ENCODE measurements at places on chromosomes 13 and 19.

DNA sequence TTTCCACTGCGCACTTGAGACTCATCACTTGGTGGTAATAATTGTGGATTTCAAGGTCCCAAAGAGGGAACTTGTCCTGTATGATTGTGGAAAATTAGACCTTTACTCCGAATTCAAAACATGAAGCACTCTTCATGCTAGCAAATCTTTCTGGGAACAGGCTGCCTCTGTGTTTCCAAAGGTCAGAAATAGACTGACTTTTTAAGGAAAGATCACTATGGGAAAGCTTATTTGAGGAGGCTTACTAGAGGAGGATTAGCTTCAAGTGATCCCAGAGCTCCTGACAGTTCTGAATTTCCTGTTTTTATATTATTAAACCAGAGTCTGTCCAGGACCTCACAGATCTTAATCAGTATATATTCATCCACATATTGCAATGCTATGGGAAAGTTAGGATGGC, 5.5 kb downstream of the WDFY2 start:
- no peak for DNase-seq

DNA sequence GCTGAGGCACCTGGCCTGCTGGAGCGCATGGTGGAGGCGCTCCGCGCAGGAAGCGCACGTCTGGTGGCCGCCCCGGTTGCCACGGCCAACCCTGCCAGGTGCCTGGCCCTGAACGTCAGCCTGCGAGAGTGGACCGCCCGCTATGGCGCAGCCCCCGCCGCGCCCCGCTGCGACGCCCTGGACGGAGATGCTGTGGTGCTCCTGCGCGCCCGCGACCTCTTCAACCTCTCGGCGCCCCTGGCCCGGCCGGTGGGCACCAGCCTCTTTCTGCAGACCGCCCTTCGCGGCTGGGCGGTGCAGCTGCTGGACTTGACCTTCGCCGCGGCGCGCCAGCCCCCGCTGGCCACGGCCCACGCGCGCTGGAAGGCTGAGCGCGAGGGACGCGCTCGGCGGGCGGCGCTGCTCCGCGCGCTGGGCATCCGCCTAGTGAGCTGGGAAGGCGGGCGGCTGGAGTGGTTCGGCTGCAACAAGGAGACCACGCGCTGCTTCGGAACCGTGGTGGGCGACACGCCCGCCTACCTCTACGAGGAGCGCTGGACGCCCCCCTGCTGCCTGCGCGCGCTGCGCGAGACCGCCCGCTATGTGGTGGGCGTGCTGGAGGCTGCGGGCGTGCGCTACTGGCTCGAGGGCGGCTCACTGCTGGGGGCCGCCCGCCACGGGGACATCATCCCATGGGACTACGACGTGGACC, 9.7 kb upstream of the STRN4 start:
- no peak for DNase-seq

DNA sequence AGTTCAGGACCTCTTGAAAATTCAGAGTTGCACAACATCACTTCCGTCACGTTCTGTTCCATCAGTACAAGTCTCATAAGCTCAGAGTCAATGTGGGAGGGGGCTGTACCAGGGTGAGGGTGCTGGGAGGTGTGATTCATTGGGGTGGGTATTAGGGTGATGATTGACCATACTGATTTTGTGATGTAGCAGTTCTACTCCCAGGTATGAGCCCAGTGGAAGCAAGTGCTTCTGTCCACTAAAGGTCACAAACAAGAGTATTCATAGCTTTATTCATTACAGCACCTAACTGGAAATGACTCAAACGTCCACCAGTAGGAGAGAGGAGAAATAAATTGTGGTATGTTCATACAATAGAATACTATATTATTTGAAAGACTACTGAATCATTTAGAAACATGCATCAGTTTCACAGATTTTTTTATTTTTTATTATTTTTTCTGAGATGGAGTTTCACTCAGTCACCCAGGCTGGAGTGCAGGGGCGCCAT, 12.1 kb upstream of the UPF3A start:
- no peak for DNase-seq

DNA sequence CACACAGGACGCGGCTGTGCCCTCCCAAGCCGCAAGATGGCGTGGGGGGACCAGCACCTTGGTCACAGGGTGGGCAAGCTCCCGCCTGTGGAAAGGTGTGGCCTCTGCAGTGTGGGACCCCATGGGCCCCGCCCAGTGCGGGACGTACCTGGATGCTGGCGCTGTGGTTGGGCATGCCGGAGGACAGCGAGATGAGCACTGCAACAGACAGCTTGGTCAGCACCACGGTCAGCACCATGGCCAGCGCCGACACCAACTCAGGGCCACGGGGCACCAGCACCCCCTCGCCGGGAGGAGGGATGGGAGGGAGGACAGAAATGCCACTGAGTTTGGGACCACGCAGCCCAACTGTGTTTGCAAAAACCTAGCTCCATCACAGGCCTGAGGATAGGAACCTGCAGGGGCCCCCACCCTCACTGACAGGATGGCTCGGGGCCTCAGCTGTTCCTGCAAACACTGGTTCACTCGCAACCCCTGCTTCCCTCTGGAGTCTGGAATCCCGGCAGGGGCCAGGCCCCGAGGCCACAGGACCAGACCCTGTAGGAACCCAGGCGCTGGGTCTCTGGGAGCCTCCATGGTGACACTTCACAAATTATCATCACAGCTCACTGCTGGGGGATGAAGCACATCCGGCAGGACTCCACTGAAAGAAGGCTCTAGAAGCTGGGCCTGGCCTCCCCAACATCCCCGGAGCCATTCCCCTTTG, 27.1 kb downstream of the IZUMO4 start:
- no peak for DNase-seq

DNA sequence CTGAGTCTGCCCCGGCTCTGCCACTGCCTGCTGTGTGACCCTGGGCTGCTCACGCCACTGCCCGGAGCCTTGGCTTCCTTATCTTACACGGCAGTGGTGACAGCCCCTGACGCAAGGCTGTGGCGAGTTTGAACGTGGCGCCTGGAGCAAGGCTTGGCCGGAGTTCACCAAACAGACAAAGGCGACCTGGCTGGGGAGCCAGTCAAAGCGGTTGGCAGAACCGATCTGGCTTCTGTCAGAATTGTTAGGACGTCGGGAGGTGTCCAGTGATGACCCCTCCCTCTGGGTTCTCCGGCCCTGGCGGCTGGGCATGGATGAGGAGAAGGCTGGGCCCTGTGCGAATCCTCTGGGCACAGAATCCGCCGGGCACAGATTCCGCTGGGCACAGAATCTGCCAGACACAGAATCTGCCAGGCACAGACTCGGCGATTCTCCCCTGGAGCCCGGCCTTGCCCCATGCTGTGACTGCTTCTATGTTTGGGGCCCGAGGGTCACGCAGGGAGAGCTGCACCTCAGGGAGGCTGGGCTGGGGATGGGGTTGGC, 11.7 kb upstream of the TMEM255B start:
- no peak for DNase-seq

- DNase-seq = no peak
These were observed 62.5 kb downstream of the GNG7 start for GRCh38 chr19:2639999-2640398.

DNA sequence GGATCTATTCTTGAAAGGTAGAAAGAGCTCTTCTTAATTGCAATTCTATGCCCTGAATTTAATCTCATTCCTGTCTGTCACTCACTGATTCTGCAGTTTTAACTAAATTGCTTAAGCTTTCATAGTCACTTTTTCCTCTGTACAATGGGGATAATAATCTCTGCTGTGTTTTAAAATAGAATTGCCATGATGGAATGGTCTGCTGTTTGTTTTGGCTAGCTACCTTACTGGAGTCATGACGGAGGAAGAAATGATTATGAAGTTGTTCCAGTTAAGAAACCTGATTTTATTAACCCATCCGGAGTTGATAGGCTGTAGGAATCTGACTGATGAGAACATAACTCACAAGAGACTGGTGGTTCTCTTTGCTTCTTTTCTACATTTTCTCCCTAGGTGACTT, 54.9 kb upstream of the ITM2B start:
- no peak for DNase-seq

GRCh38 chr13:29254626-29255370, 340.7 kb downstream of the SLC7A1 start:
- no peak for DNase-seq

DNA sequence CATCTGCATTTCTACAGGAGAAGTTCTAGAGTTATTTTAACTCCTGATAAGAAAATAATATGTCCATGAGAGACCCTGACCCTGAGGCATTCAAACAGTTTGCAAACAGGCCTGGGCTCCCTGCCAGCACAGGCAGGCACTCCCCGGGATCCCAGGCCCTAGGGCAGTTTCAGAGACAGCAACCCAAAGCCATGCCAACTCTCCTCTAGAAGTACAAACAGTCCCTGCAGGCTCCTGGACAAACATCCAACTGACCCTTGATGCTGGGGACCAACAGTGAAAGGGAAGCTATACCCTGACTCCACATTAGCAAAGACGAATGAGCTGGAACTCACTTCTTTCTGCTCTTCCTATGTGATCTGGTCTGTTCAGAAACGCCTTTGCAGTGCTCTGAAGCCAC, 44.8 kb downstream of the CCDC70 start:
- no peak for DNase-seq

DNA sequence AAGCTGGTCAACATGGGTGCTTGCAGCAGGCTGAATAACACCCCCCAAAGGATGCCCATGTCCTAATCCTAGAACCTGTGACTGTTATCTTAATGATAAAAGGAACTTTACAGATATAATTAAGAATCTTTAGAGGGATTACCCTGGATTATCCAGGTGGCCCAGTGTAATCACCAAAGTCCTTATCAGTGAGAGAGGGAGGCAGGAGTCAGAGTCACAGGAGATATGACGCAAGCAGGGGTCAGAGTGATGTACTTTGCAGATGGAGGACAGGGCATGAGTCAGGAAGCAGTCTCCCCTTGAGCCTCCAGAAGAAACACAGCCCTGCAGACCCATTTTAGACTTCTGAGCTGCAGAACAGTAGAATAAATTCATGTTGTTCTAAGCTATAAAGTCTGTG, 9.8 kb downstream of the ZNF606 start:
- no peak for DNase-seq

GRCh38 chr13:103931885-103932284, 865.7 kb upstream of the SLC10A2 start:
- no peak for DNase-seq

GRCh38 chr13:51453207-51453958, 547 bp upstream of the INTS6 start:
- DNase-seq = peak; percentile 86

GRCh38 chr13:85798556-85798955, 663 bp downstream of the SLITRK6 start:
- DNase-seq = no peak

DNA sequence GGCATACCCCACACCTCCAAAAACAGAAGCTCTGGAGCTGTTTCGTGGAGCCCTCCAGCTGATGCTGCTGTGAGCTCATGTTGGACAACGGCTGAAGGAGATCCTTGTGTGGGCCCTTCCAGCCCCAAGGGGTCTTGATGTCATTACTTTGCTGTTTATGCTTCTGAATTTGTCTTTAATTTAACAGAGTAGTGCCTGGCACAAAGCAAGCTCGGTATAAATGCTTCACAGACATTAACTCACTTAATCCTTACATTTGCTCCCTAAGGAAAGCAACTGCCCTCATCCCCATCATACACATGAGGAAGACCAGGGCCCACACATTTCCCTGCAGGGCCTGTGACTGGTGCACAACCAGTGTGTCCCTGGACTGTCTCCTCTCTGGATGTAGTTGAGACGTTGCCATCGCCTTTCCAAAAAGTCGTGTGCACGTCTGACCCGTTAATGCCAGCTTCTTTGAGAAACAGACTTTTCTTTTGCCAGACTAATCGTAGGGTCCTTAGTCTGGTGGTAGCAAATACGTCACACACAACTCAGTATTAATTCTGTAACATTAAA, 7.6 kb downstream of the COL4A1 start:
- DNase-seq = no peak

- no peak for DNase-seq
These were observed 6.0 kb downstream of the SIGLEC11 start for GRCh38 chr19:49954933-49955332.

DNA sequence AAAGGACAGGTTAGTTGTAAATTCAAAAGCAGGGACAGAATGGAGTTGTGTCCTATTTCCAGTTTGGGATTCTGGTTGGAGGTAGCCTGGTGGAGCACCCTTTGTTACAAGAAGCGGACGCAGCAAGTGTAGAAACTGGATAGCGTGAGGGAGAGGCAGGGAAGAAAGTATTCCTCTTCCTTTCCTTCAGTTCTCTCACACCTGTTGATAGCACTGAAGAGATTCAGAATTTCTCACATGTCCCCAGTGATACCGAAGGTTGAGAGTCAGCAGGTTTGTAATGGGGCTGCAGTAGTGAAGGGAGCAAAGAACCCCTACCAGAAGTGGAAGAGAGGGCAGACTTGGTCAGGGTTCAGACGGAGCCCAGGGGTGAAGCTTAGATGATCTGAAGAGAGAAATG, 399.2 kb downstream of the SPRY2 start:
- DNase-seq = no peak

- DNase-seq = no peak
These were observed 577.9 kb downstream of the IRS2 start for GRCh38 chr13:109208522-109208921.

DNA sequence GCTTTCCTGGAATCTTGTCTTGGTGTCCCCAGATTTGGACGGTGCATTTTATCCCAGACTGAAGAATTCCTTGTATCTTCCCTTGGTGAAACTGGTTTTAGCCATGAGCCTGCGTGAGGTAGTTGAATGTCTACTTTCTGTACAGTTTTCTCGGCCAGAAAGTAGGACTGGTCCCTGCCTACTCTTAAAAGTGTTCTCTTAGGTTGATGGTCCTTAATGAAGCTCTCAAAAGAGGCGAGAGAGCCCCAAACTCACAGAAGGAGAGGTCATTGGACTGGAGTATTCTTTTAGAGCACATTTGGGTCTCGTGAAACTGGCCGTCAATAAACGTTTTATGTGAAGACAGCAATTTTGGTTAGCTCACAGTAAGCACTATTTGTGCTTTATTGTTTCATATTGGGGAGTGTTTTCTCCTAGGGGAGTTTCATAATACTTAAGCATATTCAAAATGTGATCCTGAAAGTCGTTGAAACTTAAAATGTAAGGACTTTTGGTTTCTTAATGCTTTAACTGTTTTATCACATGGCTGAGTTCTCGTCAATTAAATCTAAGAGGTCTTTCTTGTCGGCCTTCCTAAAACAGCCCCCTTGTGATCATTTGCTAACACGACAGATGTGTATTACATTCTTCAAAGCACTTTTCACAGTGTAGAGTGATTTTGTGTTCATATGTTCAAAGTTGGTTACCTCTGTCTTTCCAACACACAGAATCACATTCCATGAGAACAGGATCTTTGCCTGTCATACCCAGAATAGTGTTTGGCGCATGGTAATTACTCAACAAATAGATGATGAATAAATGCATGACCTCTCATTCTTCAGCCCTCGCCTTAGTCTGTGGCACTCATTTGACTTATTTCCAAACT, 889 bp downstream of the GTF2F2 start:
- DNase-seq = no peak

Data from HL-60 (cell line).